Right cardiac atrium (tissue), 5 donors: ENCODE measurements at places on chromosomes 7 and 10.

- peak; percentile 78 for DNase-seq
Measured at GRCh38 chr10:73865459-73866442, 8.6 kb downstream of the CAMK2G start.

GRCh38 chr10:77041636-77042258 is 595.9 kb downstream of the KCNMA1 start:
- DNase-seq, result no peak

DNA sequence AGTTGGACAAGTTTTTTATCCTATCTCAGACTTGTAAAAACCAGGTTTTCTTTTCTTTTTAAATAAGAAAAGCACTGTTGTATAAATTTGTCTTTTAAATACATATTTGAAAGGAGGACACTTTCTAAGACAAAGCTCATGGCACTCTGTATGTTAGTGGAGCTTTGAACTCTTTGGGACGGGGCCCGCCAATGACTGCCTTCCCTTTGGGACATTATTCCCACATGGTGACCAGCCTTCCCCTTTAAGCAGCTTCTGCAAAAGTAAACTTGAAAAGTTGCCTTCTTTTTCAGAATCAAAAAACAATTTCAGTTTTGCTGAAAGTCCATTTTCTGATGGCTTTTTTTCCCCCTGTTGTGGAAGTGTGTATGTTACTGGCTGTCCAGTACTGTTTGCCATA is 1.8 kb downstream of the CUX1 start:
- no peak for DNase-seq

- DNase-seq, result no peak
Measured at GRCh38 chr7:30468041-30468440, 10.5 kb downstream of the NOD1 start.

- DNase-seq, result no peak
Measured at GRCh38 chr7:47647181-47647917, 65.4 kb upstream of the TNS3 start.
